ENCODE measurements at places on chromosomes 2 and 18. TPM values are rescaled to one million over a fixed set of nuclear protein-coding genes. Genes with fewer than 3 reads are reported as not detected.

GRCh38 chr2:18171191-18172139 is 293.0 kb downstream of the KCNS3 start:
- DNase-seq: peak; percentile 21

The CPO gene
- polyA plus RNA-seq: not detected

The ACYP2 gene
- polyA plus RNA-seq: 9.7 TPM

DNA sequence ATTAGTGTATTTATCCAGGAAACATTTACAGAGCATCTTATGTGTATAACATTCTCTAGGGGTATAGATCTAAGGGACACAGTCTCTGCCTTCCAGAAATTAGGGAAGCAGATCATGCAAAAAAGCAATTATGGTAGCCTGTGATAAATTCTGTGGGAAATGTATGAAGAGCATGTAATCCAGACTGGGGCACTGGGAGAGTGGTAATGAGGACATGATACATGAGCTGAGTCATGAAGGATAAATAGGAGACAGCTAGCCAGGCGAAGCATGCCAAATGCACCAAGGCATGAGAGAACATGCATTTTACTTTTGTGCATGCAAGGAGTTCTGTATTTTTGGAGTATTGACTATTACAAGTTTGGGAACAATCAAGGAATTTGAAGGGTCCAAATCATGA is 8.9 kb upstream of the RPRM start:
- DNase-seq: no peak

DNA sequence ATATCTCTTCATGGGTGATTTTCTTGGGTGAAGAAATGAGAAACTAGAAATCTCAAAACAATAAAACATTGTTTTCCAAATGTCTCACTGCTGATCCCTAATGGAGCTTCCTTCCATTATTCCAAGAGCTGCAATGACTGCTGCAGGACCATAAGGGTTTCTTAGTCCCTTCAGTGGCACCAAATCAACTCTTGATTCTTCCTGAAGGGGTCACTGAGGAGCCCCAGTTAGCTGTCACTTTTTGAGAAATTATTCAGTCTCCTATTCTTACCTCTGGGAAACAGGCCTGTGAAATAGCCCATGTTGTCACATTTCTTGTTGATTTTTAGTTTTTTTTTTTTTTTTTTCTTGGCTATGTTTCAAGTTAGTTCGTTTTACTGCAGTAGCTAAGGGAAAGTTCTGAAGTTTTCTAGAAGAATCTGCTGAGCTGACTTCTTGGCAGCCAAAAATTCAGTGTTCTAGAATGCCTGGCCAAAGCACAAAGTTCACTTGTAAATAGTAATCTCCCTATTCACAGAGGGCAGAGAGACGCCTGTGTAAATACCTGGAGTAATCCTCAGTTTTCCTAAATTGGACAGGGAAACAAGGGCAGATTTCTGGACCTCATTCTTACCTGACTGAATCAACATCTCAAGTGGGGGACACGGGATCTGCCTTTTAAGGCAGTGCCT is 480.0 kb downstream of the RIT2 start:
- no peak for DNase-seq

GRCh38 chr2:43024515-43025011 is 201.8 kb downstream of the ZFP36L2 start:
- no peak for DNase-seq

The ITPRIPL1 gene
- 0.59 TPM for polyA plus RNA-seq

The POTEJ gene
- polyA plus RNA-seq: 0.02 TPM

Data from BJ (cell line).